Trophoblast cell (in vitro differentiated cells and primary cell): ENCODE measurements at places on chromosomes 5 and 9.

GRCh38 chr5:43973318-43973717 is 370.3 kb downstream of the NNT start:
- peak; percentile 92 for DNase-seq

DNA sequence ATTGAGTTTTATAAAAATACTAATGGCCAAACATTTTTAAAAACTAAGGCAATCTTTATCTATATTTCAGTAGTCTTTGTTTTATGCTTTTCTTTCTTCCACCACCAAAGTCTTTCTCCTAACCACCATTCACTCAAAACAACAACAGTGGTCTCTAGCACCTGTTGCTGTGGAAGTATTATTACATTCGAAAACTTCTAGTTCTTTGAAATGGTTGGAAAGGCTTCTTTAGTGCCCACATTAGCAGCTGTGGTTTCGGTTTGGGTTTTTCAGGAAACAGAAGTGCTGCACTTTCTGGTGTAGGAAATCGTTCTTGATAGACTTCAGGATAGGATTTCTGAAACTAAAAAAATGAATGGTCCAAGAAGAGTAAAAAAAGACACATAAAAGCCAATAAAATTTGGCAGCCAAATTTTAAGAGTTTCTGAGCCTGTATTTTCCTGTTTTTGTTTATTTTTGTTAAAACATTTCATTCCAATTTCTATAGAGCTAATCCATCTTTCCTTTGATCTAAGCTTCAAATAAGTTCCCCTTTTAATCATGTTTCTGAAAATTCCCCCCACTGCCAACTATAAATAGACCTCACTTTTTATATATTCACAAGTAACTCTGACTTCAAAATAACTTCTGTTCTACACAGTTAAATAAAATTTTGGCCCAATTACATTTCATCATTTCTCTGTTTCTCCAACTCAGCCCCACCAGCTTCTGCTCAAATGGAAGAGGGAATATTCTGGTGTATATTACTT is 102.2 kb downstream of the DEPDC1B start:
- no peak for DNase-seq

DNA sequence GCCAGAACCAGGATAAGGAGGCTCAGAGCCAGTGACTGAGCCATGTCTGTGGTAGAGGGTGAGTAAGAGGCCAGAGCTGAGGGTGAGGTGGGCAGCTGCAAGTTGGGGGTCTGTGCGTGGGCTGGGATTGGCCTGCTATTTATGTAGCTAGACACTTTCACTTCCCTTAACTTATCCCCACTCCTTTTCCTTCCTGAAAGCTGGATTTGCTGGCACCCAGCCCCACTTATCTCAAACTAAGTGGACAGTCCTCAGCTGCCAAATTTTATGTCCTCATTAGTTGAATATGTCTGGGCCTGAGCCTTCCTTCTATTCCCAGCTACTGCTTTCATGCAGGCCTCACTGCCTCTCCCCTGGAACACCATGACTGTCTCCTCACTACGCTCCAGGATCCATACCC is at the start of gene CCL21:
Gene CCL21, minus strand, starts transcription at position 114 of the 400 bp plus-strand sequence. Its CDS starts 70 bp downstream, at position 44.
- DNase-seq, result no peak

DNA sequence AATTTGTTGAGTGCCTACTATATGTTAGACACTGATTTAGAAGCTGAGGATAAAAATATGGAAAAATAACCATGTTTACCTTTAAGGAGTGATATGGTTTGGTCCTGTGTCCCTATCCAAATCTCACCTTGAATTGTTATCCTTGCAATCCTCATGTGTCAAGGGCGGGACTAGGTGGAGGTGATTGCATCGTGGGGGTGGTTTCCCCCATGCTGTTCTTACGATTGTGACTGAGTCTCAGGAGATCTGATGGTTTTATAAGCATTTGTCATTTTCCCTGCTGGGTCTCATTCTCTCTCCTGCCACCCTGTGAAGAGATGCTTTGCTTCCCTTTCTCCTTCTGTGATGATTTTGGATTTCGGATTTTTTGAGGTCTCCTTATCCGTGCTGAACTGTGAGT is 876.4 kb downstream of the DTWD2 start:
- DNase-seq, result no peak

DNA sequence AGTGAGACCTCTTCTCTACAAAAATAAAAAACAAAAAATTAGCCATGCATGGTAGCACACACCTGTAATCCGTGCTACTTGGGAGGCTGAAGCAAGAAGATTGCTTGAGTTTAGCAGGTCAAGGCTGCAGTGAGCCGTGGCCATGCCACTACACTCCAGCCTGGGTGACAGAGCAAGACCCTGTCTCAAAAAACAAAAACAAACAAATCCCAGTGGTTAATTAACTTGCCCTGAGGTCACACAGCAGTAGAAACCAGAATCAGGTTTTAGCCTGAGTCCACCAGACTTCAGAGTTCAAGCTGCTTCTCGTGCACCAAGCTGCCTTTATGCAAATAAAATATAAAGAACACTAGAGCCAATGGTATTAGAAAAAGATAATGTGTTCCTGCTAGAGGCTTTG is 169.7 kb downstream of the GOLPH3 start:
- DNase-seq, result no peak

DNA sequence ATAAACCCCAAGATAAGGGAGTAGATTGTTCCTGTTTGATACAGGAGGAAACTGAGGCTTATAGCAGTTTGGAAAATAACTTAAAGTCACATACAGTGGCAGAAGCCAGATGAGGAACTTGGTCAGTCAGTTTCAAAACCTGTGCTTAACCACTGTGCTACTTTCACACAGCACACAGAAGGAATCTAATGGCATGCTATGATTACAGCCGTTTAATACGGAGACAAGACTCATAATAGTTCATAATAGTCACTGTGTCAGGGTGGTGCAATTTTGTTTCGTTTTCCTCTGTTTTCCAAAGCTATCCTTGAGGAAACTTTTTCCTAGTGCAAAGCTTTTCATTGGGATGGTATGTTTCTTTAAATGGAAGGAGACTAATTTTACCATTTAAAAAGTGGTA is 112.3 kb downstream of the GCNT1 start:
- peak; percentile 6 for DNase-seq

DNA sequence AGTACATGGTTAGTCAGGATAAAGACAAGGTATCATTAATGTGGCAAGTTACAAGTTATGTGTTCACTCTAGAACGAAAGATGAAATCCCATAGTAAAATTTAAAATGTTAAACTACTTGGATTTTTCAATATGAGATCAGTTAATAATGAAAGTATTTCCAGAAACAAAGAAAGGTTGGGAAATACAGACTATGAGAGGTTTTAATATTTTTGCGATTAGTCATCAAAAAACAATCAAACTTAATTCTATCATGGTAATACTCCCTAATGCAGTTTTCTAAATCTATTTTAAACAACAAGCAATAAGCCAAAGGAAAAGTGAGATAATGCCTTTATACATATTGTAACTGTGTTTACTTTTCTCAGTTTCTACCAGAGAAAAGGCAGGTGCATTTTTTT is 10.6 kb downstream of the CDH12 start:
- no peak for DNase-seq

DNA sequence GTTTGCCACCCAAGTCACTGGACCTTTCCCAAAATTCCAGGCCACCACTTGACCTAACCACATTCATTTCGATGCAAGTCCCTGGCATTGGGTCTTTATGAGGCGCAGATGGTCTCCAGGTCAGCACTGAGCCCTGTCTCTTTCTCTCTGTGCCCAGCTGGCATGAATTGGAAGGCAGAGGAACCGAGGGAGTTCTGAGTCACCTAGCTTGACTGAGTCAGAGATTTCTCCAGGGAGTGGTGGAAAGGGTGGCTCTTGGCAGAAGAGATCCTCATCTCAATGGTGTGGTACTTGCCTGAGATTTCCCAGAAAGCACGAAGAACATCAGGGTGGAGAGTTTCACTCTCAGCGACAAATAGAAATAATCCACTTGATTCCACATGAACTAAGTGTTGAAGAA is 43.8 kb downstream of the WDR36 start:
- DNase-seq, result no peak

GRCh38 chr5:130871346-130872086 is 293.5 kb downstream of the HINT1 start:
- DNase-seq, result peak; percentile 13

- no peak for DNase-seq
Observed at GRCh38 chr5:54696346-54696745, 178.8 kb downstream of the SNX18 start.

DNA sequence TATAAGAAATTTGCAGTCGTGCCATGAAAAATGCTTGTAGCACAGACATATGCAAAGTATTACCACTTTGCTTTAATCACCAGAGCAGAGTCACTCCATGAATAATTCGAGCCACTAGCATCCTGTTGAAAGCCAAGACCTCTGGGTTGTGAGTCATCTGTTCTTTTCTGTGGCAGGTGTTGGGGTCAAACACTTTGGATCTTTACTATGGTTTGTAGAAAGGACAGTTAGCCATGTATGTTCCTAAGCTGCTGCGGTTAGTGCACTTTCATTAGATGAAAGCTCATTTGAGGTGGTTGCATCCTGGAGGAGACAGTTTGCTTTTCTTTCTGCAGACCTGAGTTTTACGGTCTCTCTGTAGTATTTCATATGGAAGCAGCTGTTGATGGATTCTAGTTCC is 223.7 kb downstream of the DMRT2 start:
- DNase-seq, result no peak

DNA sequence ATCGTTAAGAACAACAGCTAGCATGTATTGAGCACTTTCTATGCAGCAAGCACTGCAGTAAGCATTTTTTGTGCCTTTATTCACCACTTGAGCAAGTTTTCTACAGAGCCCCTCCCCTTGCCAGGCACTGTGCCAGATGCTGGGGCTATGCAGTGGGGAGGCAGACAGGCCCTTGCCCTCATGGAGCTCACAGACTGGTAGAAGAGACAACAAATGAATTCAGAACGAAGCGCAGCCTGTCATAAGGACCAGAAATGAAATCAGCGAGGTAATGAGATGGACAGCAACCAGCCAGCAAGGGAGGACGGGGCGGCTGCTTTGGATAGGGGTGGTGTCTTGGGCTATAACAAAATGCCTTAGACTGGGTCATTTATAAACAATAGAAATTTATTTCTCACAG is 68.8 kb downstream of the C9orf50 start:
- no peak for DNase-seq

GRCh38 chr5:58640011-58640410 is 57.1 kb downstream of the RAB3C start:
- DNase-seq, result no peak

GRCh38 chr5:23305055-23305454 is 202.4 kb upstream of the PRDM9 start:
- no peak for DNase-seq

DNA sequence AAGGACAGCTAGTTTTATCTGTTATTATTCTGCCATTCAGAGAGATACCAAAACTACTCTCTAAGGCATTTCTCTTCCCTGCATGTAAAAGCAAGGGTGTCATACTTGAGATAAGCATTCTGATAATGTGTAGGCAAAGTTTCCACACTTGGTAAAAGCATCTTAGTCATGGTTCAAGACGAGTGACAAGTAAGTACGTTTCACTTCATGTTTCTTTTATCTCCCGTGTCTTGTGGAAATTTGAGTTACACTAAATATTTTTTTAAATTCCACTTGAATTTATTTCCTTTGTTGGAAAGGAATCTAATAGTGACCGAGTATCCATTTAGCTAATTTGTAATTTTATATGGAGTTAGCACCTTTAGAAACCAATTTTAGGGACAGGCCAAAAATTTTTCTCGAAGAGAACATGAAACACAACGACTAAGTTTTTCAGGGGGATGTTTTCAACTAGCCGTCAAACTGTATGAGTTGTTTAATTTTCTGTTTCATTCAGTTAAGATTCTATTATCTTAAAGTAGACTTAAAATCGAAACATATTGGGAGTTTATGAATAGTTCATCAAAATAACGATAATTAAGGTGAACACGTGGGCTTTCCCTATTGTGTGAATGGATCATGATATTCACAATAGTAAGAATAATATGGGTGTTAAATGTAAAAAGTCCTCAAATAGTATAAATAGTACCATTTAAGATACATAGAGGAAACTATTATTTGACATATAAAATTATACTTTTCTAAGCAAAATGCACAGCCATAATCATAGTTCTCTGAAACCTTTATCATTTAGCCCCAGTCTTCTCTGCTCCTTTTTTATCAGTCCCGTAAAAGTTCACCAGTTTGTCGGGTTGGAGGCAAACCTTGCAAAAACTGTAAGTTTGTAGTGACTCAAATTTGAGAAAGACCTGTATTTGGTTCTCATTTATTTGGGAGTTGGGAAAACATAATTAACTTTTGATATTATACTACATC is 1.6 kb downstream of the RFESD start:
- DNase-seq, result peak; percentile 19

GRCh38 chr9:89234205-89235067 is 55.8 kb upstream of the SHC3 start:
- DNase-seq, result no peak

- DNase-seq, result no peak
Observed at GRCh38 chr5:156329171-156329611, 2.2 kb downstream of the SGCD start.

DNA sequence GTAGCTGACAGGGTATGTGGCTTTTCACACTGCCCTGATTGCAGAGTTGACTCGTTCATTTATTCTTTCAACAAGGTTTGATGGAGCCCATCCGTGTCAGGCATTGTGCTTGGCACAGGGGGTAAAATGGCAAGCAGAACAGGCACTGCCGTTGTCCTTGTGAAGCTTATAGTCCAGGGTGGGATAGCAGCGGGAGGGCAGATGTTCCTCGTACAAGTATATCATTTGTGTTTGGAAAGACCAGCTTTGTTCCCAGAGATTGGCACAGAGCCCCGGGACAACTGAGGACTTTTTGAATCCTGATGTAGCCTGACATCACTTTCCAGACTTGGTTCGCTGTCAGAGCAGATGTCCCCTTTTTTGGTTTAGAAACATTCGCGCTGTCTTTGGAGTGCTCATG is 50.9 kb downstream of the MVB12B start:
- no peak for DNase-seq

- no peak for DNase-seq
Observed at GRCh38 chr5:180389252-180390101, 36.3 kb upstream of the GFPT2 start.

DNA sequence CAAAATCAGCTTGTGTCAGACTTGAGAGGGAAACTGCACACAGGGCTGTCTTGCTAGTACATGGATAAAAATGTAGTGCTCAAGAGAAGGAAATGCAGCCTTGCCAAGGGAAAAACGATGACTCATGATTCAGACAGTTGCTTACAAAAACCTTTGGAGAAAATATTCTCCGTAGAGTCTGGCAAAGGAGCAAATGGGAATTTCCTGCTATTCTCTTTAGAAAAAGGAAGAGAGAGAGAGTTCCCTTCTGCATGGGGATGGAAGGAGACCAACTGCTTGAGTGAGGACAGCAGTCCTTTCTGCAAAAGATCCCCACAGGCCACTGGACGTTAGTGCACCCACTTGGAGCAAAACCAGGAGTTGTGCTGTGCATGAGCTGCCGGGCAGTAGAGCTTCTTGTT is 7.6 kb downstream of the IFNB1 start:
- DNase-seq, result peak; percentile 86

GRCh38 chr5:159135896-159136531 is 36.3 kb upstream of the EBF1 start:
- no peak for DNase-seq

DNA sequence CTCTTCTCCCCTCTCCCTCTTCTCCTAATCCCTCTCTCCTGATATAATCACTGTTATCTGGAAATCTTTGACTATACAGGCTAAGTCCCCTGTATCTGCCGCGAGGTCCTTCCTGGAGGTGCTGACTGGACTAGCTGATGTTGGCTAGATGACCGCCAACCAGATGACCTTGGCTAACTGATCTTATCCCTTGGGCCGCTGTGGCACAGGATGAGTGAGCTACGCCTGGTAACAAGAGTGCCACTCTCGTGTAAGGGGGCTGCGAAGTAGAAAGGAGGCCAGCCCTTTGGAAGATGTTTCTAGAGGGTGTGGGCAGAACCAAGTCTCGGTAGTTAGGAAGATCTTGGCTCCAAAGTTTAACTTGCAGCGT is 345 bp upstream of the PRRC1 start:
- DNase-seq, result no peak

- no peak for DNase-seq
Observed at GRCh38 chr9:91289244-91289643, 72.5 kb downstream of the AUH start.
